GM03348 (cell line): ENCODE measurements at places on chromosomes 7 and 10.

- no peak for DNase-seq
Observed at GRCh38 chr10:80079312-80079719, 851 bp downstream of the TMEM254 start.

DNA sequence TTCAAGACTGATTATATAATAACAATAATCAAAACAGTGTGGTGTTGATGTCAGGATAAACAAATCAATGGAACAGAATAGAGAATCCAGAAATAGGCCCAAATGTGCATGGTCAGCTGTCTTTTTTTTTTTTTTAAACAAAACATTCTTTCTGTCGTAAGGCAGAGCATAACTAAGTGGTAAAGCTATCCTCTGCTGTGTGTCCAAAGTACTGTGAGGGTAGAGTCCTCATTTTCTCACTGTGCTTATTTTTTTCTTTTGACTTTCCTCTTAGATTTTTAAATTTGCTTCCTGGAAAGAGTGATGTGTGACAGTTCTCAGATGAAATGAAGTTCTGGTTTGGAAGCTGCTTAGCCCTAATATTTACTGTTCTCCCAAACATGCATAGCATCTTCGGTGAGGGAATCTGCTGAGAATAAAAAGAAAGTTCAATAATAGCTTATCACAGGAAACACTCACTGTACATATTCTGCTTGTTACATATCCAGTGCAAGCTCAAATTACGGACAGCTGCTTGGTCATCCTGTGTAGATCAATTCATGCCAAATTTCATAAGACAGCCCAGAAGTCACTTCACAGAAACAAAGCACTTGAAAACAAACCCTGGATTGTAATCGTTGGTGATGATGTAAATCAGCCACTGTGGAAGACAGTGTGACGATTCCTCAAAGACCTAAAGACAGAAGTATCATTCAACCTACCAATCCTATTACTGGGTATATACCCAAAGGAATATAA, 423.9 kb downstream of the NEBL start:
- DNase-seq, result no peak

DNA sequence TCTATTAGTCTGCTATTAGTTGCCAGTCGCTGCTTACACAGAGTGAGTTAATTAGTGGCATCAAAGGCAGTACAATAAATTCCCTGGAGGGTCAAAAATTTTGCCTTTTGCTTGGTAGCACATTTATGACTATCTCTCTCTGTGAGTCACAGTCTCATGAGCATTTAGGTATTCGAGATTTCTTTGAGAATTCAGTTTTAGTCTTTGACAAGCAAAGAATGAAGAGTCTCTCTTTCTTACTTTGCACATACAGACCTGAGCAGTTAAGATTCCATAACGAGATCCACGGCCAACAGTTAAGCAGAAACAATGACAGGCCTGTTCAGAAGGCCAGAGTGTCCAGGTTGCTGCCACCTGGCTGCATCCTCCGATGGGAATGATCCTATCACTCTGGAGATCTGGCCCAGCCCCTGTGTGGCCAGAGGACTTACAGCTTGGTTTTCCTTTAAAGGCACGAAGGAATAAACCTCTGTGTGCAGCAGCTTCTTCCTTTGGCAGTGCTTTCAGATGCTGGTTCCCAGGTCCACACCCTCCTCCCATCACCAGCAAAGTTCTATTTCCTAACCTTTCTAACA, 80.6 kb downstream of the GLI3 start:
- DNase-seq, result peak; percentile 40

DNA sequence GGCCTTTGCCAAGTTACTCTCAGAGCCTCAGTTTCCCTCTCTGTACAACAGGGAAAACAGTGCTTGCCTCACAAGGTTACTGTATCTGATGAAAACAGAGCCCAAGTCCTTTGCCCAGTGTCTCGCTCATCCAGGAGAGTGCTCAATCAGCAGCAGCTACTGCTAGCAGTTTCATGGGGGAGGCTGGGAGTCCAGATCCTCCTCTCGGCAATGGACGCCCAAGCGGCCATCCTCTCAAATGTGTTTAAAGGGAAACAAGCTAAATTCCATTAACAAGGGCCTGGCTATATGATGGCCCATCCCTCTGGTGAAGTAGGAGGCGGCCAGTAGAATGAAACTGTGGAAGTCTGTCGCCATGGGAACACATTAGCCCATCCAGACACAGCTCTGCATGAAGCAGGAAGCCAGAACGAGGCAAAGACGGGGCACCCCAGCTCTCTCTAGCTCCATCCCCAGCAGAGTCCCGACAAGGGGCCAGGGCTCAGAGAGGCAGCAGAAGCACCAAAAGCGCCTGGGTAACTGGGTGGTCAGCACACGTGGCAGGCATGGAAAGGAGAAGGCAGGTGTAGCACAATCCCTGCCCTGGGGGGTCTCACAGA, 35.2 kb downstream of the FAM53B start:
- no peak for DNase-seq

GRCh38 chr10:113983552-113983951, 60.1 kb upstream of the ADRB1 start:
- no peak for DNase-seq
